ENCODE measurements at places on chromosomes 7 and 10. TPM values are rescaled to one million over a fixed set of nuclear protein-coding genes. Genes with fewer than 3 reads are reported as not detected.

Gene VSTM4
- total RNA-seq = 23.8 TPM

Gene CALN1
- not detected for total RNA-seq

Gene SH2D4B
- not detected for total RNA-seq

Gene GIMAP2
- 4.8 TPM for total RNA-seq

Gene PANK1
- total RNA-seq = 13.4 TPM

Gene GBX1
- total RNA-seq = not detected

Gene SHTN1
- total RNA-seq = 4.9 TPM

Measured in right cardiac atrium (tissue), 5 donors.